Hematopoietic multipotent progenitor cell treated with erythropoietin and hydrocortisone succinate and interleukin-3 and kit ligand, for 17 days (in vitro differentiated cells): ENCODE measurements at places on chromosomes 4 and X.

DNA sequence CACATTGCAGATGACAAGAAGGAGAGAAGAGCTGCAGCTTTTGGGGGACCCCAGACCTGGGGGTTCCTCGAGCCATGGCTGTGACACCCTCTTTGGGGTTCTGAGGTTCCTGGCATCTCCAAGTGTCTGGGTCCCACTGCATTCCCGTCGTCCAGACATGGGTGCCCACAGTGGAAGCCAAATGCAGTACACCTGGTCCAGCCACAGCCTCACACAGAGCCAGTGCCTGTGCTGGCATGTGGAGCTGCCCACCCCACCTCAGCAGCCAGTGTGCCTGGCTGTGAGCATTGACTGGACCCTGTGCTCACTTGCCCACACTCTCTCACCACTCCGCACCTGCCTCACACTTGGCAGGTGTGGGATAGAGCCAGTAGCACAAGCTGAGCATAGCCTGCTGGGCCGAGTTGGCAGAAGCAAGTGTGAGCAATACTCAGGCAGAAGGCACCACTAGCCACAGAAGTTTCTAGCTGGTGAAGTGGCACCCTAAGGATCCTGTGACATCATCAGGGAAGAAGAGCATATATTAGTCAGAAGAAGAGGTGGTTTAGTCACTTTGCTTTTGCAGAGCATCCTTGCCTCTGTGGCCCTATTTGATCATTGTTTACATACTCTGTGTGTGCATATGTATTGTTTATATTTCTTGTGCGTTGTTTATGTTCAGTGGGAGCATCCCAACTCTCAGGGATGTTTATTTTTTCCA is 65.0 kb upstream of the MAGEB2 start:
- no peak for DNase-seq

- no peak for DNase-seq
Observed at GRCh38 chr4:108465886-108466500, 154.4 kb upstream of the RPL34 start.

DNA sequence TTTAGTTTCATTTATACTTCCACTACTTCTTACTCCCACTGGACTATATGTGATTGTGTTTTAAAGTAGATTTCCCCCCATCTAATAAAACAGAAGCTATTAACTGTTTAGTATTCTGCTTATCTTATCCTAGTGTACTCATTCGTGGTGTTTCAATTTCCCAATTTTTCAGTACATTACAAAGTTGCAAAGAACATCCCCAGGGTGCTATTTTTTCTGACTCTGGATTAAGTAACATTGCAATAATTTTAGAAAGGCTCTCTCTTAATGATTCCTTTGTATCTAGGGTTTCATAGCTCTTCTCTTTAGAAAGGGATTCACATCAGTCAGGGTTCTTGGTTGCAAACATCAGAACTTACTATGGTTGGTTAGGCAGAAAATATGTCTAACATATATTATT is 317.9 kb upstream of the DIPK2B start:
- no peak for DNase-seq

DNA sequence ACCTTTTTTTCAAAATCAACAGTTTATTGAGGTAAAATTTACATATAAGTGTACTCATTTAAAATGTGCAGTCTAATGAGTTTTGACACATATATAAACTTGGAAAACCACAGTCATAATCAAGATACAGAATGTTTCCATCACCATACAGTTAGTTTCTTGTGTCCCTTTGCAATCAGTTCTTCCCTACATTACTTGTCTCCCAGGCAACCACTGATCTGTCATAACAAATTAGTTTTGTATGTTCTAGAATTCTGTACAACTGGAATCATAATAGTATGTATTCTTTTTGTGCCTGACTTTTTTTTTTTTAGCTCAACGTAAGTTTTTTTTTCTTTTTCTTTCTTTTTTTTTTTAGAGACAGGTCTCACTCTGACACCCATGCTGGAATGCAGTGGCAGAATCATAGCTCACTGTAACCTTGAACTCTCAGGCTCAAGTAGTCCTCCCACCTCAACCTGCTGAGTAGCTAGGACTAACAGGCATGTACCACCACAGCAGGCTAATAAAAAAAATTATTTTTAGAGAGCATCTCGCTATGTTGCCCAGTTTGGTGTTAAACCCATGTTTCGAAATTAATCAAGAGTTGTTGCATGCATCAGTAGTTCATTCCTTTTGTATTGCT is 26.9 kb downstream of the ARFIP1 start:
- no peak for DNase-seq

DNA sequence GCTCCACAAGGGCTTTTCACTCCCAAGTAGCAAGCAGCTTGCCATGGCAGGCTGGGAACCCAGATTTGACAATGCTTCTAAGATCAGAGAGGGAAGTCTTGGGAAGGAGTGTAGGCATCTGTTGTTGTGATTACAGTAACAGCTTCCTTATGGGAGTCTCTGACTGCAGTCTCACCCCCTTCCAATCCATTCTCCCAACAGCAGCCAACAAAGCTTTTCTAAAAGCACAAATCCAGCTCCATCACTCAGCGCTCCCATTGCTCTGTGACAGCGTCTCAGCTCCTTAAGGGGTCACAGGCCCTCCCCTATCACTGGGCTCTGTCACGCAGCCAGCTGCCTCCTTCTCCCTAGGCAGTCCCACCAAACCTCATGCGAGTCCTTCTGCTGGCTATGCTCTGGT is 7.1 kb downstream of the IGFBP7 start:
- DNase-seq: no peak

GRCh38 chr4:104966349-104967033 is 180.2 kb upstream of the TET2 start:
- DNase-seq: no peak

- DNase-seq: no peak
Observed at GRCh38 chrX:110021258-110022022, 18.5 kb downstream of the TMEM164 start.

DNA sequence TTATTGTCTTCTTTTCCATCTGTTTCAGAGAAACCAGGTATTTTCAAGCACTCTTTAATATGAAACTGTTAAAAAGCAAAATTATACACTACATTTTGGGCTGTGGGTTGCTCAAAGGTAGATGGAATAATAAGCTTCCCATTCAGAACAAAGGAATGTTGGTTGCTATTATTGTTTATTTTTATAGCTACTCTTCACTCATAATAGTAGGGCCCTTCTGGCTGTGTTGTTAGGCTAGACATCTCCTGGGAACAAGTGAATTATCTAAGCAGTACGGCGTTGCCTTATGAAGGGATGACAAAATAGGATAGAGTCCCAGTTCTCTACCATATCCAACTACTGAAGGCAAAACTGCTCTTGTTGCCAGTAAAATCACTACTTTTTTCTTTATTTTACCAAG is 34.2 kb downstream of the TENM3 start:
- no peak for DNase-seq

DNA sequence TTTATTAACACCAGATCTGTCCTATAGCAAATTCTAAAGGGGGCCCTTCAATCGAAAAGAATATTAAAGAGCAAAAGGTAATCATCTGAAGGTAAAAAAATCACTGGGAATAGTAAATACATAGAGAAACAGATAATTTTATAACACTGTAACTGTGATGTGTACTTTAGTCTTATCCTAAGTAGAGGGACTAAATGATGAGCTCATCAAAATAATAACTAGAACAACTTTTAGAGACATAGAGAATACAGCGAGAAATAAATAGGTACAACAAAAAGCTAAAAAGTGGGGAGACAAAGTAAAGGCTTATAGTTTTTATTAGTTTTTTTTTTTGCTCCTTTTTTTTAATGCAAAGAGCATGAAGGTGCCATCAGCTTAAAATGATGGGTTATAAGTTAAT is 17.3 kb upstream of the CT83 start:
- no peak for DNase-seq

- no peak for DNase-seq
Observed at GRCh38 chr4:2331043-2331420, 69.1 kb upstream of the MXD4 start.

DNA sequence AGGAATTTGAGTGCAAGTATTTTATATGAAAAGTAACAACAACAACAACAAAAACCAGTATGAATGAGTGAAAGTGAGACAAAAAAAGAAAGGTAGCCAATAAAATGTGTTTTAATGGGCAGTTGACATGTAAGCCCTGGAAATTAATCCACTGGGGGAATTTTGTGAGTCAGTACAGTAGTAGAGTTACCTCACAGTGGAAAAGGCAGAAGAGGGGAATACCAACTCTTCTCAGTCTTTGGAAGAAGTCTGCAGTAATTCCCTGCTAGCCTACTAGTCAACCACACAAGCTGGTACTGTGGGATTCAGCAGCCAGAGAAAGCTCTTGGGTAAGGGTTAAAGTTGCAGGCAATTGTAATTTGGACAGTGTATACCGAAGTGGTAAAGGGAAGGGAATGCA is 76.3 kb upstream of the IL15 start:
- no peak for DNase-seq

DNA sequence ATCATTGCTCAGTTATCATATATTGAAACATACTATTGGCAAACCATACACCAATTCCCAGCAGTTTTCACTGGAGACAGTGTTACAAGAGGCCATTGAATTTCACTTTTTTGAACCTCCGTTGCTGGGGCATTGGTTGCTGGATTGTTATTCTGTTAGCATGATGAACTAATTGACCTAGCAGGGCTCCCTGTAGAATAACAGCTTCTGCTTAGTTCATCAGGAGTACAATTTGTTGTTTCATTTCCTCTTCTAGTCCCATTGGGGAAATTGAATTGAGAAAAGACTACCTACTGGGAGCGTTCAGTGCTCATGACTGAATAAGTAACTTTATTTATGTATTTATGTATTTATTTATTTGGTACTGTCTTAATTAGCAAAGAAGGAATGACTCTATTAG is 151.6 kb downstream of the SLIT2 start:
- DNase-seq: no peak

- DNase-seq: no peak
Observed at GRCh38 chr4:158213466-158213865, 3.2 kb downstream of the TMEM144 start.

GRCh38 chrX:39750256-39750790 is 347.4 kb downstream of the BCOR start:
- DNase-seq: no peak
